ENCODE measurements at places on chromosomes 6 and 20. TPM values are rescaled to one million over a fixed set of nuclear protein-coding genes. Genes with fewer than 3 reads are reported as not detected.

The FKBP1A gene
- total RNA-seq = 411 TPM

The OTOR gene
- not detected for total RNA-seq

The KCNB1 gene
- not detected for total RNA-seq

The POM121L2 gene
- not detected for total RNA-seq

The SULF2 gene
- 205 TPM for total RNA-seq

The DNAJC5 gene
- total RNA-seq = 89.5 TPM

The OPRL1 gene
- 1.3 TPM for total RNA-seq

The SNAP91 gene
- total RNA-seq = 0.33 TPM

The IL20RA gene
- total RNA-seq = 0.19 TPM

The PDE7B gene
- 28.1 TPM for total RNA-seq

The VARS1 gene
- 88.8 TPM for total RNA-seq

The ZNF391 gene
- total RNA-seq = 1.6 TPM

The GPR6 gene
- not detected for total RNA-seq

The HSPA12B gene
- total RNA-seq = 11.1 TPM

The COL10A1 gene
- total RNA-seq = not detected

The SYNDIG1 gene
- total RNA-seq = not detected
